ENCODE measurements at places on chromosomes 7 and 10. TPM values are rescaled to one million over a fixed set of nuclear protein-coding genes. Genes with fewer than 3 reads are reported as not detected.

DNA sequence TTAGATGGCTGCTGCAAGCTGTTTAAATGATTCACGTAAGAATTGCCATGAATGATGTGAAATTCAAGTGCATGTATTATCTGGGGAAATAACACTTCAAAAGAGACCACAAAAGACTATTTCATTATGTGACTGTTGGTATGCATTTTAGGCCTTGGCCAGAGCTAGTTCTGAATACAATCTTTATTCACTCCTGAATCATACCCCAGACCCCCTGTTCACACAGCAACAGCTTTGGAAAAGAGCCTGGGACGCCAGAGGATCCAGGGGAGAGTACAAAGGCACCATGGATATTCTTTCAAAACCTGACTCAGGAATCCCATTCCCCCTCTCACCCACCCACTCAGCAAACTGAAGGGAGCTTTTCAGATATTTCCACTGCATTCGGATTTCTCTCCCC is 377.1 kb upstream of the DPP6 start:
- DNase-seq = no peak

DNA sequence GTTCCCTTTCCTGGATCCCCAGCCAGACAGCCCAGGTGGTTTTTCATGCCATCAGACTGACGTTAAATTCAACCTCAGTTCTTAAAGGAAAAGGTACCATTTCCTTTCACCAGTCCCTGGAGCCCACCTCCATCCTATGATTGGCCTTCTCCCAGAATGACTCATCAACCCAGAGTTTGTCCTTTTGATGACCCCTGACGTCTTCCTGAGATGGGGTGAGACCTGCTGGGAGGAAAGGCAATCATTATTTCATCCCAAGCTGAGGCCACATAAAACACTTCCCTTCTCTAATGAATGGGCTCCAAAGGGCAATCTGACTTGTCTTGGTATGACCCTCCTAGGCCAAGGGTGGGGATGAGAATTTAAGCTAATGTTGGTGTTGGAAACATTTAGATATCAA is 750.7 kb downstream of the SUGCT start:
- no peak for DNase-seq

DNA sequence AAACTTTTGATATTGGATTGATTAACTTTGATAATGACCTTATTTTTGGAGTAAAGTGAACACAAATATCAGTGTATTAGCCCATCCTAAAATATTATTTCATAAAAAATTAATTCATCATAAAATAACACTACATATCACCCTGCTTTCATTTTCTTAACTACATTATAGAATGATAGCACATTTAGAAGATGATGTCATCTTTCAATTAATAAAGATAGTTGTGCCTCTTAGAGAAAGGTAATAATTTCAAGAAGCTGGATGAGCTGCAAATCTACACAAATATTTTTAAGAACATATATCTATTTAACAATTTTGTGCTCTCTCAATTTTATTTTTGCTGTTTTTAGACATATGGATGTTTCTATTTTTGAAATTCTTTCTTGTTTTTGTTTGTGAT is 126.1 kb downstream of the CNTNAP2 start:
- DNase-seq = no peak

- DNase-seq = no peak
These were observed 7.5 kb downstream of the STMP1 start for GRCh38 chr7:135669774-135670173.

DNA sequence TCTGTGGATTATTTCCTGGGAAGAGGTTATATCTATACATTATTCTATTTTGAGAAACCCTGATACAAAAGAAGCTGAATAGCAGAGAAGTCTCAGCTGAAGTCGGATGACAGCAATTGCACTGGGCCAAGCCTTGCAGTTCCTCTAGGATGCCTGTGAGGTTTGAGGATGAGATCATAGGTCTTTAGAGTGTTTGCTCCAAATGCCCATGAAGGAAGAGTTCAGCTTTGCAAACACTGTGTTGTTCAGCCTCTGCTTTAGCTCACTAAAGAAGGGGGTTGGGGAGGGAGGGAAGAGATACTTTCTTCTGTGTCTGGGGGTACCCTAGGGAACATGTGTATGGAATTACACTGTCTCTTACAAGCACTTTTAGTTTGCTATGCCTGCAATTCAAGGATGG is 282.5 kb upstream of the NRP1 start:
- no peak for DNase-seq

DNA sequence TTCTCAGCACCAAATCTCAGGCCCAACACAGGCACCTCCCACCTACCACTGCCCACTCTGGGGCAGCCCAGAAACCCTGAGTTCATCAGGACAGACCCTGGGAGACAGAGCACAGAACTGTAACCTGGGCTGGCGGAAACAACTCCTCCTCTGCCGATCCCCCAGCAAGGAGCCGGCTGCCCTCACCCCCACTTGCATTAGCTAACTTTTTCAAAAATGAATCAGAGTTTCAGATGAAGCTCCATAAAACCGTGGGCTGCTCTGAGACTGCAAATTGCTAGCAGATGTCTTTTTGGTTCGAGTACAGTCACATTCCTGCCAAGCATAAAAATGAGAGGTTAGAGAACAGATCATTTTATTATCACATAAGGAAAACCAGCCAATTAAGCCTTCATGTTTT is 93.4 kb upstream of the PARD3 start:
- peak; percentile 36 for DNase-seq

- DNase-seq = no peak
These were observed 78.6 kb upstream of the GLI3 start for GRCh38 chr7:42315631-42316030.

GRCh38 chr10:66405566-66405965 is 520.3 kb upstream of the LRRTM3 start:
- no peak for DNase-seq

DNA sequence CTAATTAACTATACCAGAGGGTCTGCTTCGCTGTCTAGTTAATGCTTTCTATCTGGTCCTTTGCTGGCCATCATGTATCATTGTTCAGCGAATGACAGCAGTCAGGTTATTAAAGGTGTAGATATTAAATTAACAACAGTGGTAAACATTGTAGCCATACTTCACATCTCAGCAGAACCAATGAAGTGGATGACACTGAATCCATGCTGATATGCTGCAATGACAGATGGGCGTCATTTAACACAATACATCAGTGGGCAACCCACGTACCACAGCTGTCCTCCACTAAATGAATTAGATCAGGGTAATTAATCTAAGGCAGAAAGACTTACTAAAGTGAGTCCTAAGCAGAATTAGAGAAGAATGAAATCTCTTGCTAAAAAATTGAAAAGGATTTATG is 767.2 kb downstream of the NXPH1 start:
- no peak for DNase-seq

DNA sequence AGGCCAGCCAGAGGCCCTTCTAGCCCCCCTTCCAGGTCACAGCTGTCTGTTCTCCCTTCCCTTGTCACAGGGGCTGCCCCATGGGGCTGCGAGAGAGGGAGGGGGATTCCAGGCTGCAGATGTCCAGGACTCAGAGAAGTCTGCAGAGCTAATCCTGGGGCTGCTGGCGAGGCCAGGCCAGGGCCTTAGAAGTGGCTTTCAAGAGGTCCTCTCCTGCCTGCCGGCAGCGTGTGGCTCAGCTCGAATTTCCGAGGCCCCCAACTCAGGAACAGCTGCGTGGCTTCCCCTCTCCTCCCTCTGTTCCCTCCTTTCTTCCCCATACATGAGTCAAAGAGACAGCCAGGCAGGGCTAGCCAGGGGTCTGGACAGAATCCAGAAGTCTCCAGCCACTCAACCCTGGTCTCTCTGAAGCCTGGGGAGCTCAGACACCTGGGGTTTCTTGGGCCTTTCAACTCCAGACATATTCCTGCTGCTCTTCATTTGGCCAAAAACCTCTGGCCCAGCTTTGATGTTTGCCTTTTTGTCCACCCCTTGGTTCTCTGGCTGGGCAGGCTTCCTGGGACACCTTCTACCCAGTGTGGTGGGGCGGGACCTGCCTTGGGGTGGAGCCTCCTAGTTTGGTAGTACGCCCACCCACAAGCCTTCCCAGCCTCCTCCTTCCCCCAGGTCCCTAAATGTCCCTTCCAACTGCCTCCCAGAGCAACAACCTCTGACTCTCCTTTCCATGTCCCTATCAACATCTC is 21.8 kb upstream of the EIF5AL1 start:
- DNase-seq = no peak

GRCh38 chr7:33824911-33825459 is 80.4 kb upstream of the BMPER start:
- no peak for DNase-seq

GRCh38 chr10:132642732-132643008 is 105.1 kb downstream of the INPP5A start:
- no peak for DNase-seq

- DNase-seq = peak; percentile 57
These were observed at the start of gene KCNMA1 for GRCh38 chr10:77637532-77638320. TSS of gene KCNMA1 (minus strand) at chr10:77637808.

GRCh38 chr10:108393089-108393488 is 1228.6 kb upstream of the SORCS1 start:
- DNase-seq = no peak

DNA sequence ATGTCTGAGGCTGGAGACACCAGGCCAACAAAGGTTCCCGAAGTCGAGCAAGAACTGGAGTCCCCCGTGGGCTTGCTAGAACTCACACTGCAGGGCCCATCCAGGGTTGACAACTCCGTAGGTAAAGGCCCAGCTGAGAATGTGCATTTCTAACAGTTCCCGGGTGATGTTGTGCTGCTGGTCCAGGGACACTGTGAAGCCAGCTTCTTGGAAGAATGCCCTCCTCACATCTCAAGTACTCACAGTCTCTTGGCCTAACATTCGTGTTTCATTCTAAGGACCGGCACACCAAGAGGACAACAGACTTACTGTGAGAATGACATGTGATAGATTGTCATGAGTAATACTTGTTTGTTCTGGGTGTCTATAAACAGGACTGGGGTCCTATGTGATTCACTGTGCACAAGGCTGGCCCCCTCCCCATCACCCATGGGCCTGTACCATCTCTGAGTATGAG is 682.3 kb upstream of the IGFBP3 start:
- no peak for DNase-seq

GRCh38 chr10:124917428-124918190 is 24.3 kb upstream of the ZRANB1 start:
- DNase-seq = no peak

DRGX gene
- 1.6 TPM for total RNA-seq

TMEM130 gene
- total RNA-seq = 227 TPM

INHBA gene
- 1.6 TPM for total RNA-seq

SCART1 gene
- total RNA-seq = 14.6 TPM

EPHB4 gene
- 5.2 TPM for total RNA-seq

MKI67 gene
- total RNA-seq = not detected

NOC3L gene
- 12.8 TPM for total RNA-seq

C7orf57 gene
- total RNA-seq = not detected

ARL4A gene
- total RNA-seq = 31.0 TPM
